ENCODE measurements at places on chromosomes 7 and 10. TPM values are rescaled to one million over a fixed set of nuclear protein-coding genes. Genes with fewer than 3 reads are reported as not detected.
A peak's percentile ranks its signal among the peaks of the same experiment; 100 is the strongest.

DNA sequence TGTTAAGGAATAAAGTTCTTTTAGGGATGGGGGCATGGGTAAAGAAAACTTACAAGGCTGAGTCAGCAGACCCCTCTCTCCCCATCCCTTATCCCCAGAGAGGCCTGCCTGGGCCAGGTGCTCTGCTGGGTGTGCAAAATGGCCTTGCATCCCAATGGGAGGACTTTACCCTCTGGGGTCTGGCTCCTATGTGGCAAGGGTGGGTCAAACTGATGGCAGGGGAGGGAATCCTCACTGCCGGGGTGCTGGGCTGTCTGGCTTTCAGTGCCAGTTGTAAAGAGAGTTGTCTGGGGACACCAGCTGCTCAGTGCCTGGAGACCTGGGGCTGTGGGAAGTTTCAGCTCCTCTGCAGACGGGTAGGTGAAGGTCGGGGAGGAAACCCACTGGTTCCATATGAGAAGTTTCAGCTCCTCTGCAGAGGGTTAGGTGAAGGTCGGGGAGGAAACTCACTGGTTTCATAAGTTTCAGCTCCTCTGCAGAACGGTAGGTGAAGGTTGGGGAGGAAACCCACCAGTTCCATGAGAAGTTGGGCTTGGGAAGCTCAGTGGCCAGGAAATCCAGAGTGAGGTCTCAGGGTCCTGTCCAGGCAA, 127.2 kb upstream of the PODXL start:
- no peak for DNase-seq

DDC gene
- total RNA-seq, result not detected

OR2F2 gene
- not detected for total RNA-seq

GHRHR gene
- total RNA-seq, result not detected

GRCh38 chr7:37536706-37537105, 88.0 kb upstream of the ELMO1 start:
- DNase-seq, result no peak

HOXA3 gene
- total RNA-seq, result 3.5 TPM

DNA sequence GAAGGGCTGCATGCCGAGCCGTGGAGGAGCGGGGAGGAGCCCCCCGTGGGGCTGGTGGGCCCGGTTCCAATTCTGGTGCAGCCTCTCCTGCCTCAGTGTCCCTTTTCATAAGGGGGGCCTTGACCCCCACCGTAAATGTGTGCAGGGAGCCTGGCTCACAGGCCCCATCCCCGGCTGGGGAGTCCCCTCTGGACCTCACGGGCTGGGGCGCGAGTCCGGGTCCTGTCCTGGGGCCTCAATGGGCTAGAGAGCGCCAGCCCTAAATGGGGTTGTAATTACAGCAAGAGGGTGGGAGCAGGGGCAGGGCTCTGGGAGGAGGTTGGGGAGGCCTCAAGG, 203.0 kb downstream of the ELFN1 start:
- DNase-seq, result no peak

GRCh38 chr7:33243319-33243881, 114.0 kb downstream of the BBS9 start:
- DNase-seq, result peak; percentile 83

DNA sequence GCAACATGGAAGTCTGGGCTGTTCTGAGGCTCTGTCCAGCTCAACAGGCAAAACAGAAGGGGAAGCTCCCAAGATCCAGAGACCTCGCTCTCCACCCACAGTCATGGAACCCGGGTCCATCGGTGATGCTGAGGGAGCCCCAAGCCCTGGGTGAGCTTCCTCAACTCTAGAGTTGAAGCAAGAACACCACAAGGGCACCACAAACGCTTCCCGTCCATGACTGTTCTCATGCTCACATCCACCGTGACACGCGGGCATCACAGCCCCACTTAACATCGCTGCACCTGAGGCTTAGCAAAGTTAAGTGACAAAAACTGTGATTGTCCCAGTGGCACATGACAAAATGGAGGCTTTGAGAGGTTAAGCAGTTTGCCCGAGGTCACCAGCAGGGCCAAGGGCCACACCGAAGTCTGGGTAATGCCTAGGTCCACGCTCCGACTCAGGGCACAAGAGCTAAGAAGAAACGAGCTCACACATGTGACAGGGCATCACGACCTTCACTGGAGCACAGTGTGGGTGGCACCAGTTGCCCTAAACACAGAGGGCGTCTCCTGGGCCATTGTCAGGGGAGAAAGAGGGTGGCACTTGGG, 110.6 kb downstream of the OAT start:
- no peak for DNase-seq

- DNase-seq, result no peak
These were observed 131.9 kb downstream of the AKR1D1 start for GRCh38 chr7:138208142-138208570.

- peak; percentile 8 for DNase-seq
These were observed 243.9 kb downstream of the ETV1 start for GRCh38 chr7:13745530-13745929.

FAM149B1 gene
- 47.5 TPM for total RNA-seq

DNA sequence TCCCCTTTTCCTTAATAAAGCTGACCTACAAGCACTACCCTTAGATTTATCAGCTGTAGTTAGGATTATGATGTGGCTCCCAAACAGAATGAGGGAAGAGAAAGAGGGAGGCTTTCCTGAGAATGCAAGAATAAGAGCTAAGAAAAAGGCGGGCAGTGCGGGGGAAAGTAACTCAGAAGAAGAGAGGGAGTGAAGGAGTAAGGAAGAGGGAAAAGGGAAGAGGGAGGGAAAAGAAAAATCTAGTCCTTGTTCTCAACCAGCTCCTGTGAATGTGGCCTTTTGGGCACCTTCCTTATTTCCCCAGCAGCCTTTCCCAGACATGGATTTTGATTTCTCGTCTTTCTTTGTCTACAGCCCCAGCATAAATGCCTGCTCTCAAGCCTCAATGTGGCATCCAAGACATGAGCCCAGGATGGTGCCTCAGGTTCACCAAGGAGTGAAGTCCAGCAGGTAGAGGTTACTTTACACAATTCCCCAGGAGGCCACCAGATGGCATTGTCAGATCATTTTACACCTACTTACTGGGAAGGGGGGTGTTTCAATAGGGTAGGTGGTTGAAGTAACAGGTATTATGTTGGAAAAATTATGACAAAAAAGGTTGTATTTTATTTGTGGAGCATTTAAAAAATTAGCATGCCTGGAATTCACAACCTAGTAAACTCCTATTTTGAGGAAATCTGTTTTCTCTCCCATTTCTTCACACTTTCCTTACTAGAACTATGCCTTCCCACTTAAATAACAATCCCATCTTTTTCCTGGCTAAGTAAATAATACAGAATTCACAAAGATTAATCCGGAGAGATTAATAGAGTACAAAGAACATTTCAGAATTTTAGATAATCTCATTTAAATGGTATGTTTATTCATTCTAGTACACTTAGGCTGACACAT, 106.5 kb downstream of the HTR7 start:
- DNase-seq, result peak; percentile 61

DNA sequence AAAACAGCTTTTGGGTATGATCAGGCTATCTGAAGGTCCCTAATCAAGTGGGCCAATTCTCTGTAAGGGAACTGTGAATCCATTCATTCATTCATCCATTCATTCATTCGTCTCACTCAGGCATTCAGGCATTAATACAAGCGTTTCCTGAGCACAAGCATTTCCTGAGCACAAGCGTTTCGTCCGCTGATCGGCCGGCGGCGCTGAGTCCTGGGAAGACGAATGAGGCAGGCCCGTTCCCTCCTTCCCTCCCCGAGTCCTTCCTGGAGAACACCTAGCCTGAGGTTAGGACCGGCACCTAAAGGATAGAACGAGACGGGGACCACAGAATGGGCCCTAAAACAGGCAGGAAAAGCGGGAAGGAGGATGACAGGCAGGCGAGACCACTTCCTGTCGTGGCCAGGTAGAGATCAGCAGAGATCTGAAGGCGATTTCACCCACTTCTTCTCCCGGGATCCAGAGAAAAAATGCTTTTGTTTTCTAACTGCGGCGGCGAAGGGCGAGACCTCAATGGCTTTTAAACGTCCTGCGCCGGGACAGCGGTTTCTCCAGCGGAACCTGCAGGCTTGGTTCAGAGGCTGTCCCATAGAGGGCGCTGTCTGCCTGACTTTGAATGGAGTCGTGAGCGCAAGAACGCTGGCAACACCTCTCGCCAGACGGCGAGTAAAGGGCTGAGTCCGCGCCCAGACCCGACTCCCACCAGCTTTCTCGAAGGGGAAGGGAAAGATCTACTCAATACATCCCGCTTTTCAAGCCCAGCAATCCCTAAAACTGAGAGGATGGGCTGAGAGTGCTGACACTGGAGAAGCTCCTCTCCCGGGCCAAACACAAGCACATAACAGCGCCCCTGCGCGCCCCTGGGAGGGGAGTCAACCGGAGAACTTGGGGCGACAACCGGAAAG, 2.9 kb upstream of the HMX3 start:
- peak; percentile 87 for DNase-seq

EBLN1 gene
- not detected for total RNA-seq

GRCh38 chr10:130958981-130959751, 352.4 kb downstream of the TCERG1L start:
- no peak for DNase-seq

ZNF117 gene
- total RNA-seq, result 5.1 TPM

DNA sequence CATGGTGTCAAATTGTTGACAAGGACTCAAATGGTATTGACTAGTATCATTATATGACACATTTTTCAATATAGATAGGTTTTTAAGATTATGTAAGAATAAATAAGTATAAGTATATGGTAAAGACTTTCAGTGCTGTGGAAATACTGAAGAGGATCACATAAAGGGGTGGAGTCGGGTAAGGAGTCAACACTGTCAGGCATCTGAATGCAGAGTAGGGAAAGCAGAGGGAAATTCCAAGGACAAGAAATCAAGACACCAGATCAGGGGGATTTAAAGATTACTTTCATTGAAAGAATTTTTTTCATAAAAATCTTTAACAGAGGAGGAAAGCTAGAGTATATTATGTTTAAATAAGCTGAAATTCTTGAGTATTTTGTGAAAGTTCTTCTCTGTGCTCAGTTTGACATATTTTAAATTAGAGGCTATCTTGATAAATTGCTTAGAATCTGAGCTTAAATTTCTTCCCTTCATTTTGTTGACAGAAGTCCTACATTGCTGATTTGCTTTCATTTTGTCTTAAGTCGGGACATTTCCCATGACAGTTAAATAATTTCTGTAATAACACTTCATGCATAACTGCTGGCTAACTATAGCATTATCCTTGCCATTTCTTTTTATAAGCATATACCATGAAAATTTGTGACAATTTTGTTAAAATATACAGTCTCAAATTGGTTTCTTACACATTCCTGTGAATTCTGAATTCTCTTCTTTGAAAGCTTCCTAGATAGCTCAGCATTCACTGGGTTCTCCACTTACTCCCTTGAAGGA, 244.3 kb downstream of the PRKG1 start:
- no peak for DNase-seq

DNA sequence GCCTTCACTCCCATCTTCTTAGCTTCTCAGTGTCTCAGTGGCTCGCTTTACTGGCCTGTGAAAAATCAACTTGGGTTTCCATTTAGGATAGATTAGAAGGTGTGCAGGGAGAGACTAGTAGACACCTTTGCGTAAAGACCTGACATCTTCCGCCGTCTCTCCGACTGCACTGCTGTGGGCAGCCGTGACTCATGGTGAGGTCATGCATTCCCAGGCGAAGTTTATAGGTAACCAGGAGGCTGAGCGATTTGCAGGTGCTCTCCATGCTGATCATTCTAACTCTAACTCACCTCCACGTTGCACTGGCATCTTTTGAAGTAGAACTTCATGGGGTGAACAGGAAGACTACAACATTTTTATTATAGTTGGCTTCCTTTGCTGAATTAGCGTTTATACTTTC, 68.0 kb upstream of the ZNF438 start:
- no peak for DNase-seq

GRCh38 chr10:5492929-5493576, 6.3 kb downstream of the CALML5 start:
- DNase-seq, result no peak

MOGAT3 gene
- not detected for total RNA-seq

DNA sequence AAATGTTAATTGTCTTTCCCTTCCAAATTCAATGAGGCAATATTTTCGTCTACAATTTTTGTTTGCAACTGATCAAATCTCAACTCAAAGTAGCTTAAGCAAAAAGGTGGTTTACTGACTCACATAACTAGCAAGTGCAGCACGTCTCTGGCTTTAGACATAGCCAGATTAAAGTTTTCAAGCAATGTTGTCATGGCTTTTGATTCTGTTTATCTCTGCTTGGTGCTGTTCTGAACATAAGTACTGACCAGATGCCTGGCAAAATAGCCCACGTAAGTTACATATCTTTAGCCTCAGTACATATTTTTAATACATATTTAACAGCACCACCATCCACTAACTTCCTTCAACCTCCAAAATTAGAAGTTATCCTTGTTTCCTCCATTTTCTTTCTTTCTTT, 877.9 kb downstream of the KCNMA1 start:
- peak; percentile 15 for DNase-seq

DNA sequence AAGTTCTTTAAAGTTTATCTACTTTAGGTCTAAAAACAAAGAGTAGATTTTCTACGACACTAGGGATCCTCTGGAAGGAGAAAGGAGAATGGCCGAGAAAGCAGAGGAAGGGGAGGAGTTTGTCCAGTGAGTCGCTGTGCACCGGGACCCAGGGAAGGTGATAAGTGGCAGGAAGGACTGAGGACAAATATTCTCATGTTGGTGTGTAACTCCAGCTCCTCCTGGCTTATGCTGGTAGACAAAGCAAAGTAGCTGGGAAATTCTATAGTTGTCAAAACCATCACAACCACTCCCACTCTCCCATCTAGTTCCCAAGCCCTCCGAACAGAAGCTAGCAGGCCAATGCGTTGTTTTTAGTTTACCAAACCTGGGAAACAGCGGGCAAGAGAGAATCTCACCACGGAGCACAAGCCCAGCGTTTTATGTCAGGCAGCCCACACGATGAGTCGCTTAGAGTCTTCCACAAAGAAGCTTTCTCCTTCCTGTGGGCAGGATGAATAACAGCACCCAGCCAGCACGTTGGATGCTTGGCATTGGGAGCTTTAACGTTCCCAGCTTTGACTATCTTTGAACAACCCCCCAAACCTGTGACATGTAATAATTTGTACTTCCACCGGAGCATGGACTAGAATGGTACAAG, 32.9 kb upstream of the JCAD start:
- DNase-seq, result no peak

GRCh38 chr10:85548034-85548433, 818.6 kb downstream of the GRID1 start:
- peak; percentile 2 for DNase-seq

FOXP2 gene
- total RNA-seq, result 17.4 TPM

DNA sequence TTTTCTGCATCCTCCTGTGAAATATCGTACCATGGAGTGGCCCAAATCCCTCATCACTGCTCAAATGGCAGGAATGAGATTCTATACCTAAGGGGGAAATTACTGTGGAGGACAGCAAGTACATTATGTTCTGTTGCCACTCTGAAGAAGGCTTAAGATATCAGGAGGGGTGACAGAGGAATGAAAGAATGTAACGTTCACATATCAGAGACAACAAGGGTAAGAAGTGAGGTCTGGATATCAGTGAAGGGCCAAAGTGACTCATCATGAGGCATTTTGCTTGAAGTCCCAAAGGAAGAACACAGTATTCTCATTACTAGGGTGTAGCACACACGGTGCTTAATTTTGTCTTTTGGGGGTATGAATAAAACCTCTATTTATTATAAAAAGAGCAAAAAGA, 71.5 kb upstream of the SLC13A1 start:
- DNase-seq, result peak; percentile 51
